Renal cortex interstitium (tissue), 15 donors: ENCODE measurements at places on chromosomes 16 and 17. TPM values are rescaled to one million over a fixed set of nuclear protein-coding genes. Genes with fewer than 3 reads are reported as not detected.

Gene EFCAB13
- 16.5 TPM for polyA plus RNA-seq

- DNase-seq = no peak
These were observed 17.2 kb downstream of the TMEM114 start for GRCh38 chr16:8572919-8573724.

- peak; percentile 85 for DNase-seq
These were observed 4.9 kb upstream of the NDRG4 start for GRCh38 chr16:58494981-58495520.

DNA sequence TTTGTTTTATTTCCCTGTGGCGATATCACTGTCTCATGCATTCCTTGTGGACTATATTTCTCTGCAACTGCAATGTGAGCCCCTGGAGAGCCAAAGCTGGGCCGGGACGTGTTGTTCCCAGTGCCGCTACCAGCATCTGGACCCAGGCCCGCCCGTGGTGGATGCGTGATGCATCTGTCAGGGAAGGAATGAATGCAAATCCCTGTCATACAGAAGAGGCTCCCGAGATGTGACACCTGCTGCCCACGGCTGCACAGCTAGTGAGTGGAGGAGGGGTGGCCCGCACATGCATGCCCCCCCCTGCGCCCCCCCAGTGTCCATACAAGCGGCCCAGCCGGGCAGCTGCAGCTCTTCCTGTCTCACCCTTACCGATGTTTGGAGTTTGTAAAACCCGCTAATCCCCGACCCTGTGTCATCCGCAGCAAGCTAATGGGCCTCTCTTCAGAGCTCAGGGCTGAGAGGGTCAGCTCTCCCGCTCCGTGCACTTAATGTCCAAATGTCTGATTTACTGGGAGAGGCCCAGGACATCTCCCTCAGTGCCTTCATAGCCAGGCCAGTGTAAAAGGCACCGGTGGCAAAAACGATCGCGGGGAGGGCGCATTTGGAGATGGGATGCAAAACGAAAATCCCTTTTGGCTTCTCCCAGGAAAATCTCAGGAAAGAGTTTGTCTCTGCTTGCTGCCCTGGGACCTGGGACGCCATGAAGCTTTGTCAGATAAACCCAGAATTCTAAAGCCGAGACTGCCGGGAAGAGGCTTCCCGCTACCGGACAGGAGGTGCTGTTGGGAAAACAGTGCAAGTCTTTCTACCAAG, 91.8 kb downstream of the FOXL1 start:
- no peak for DNase-seq

GRCh38 chr16:72029567-72030271, 21.2 kb downstream of the DHODH start:
- DNase-seq = no peak

- DNase-seq = peak; percentile 37
These were observed 722.0 kb upstream of the SOX9 start for GRCh38 chr17:71398800-71399219.

Gene TLCD1
- 14.7 TPM for polyA plus RNA-seq

GRCh38 chr17:12580640-12581039, 85.0 kb upstream of the MYOCD start:
- DNase-seq = no peak

DNA sequence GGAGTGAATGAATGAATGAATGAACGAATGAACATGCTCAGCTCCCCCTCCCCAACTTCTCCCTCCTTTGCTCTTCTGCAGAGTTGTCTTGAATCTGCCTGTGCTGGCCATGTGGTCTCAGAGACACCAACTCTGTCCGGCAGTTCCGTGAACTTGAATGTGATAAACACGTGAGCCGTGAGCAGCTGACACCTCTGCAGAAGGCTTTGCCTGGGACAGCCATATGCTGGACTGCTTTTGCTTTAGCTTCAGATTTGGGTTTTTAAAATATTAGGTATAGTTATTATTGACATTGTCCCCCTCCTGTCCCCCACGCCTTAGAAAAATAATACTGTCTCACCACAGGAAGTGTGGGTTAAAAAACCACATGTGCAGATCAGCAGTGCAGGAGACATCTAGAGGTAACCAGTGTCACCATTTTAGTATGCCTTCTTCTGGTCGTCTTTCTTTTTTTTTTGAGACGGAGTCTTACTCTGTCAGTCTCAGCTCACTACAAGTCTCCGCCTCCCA, 83.8 kb downstream of the ABCC1 start:
- no peak for DNase-seq

- no peak for DNase-seq
These were observed 142.8 kb downstream of the AXIN2 start for GRCh38 chr17:65418622-65419021.

DNA sequence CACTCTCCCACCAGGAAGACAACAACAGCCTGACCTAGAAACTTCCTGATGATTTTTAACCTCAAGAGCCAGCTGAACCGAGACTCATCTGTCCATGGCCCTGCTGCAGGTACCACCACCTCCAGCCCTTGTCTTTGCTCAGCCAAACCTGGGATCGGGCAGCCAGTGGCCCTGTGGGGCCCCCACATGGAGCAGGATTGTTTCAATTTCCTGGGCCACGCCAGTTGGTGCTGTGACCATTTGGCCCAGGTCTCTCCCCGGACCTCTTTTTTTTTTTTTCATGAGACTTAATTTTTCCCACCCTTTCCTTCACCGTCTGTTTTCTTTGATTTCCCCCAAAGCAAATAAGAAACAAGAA, 8.3 kb upstream of the HOXB2 start:
- no peak for DNase-seq

Gene ACBD4
- 11.0 TPM for polyA plus RNA-seq

Gene EME1
- 11.0 TPM for polyA plus RNA-seq

- no peak for DNase-seq
These were observed 177.8 kb upstream of the TBX2 start for GRCh38 chr17:61221597-61222471.

DNA sequence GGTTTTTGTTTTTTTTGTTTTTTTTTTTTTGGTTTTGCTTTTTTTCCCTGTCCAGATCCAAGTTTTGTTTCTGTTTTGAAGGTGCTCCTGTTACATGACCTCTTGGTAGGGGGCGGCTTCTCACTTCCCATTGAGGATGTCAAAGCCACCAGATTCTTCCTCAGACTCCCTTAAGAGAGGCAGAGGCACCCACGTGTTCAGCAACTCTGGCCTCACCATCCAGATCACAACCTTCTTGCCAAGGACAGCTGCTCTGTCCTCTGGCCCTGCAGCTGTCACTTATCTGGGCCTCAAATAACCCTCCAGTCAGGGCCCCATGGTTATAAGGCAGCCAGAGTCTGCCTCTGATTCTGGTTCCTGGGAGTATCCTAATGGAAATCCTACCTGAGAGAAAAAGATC, 208.5 kb downstream of the STX8 start:
- no peak for DNase-seq

Gene HOXB2
- polyA plus RNA-seq = 52.5 TPM

Gene CHRNE
- polyA plus RNA-seq = 1.4 TPM

Gene PPM1D
- 20.3 TPM for polyA plus RNA-seq

- DNase-seq = no peak
These were observed 9.2 kb upstream of the CCL22 start for GRCh38 chr16:57349212-57350031.

DNA sequence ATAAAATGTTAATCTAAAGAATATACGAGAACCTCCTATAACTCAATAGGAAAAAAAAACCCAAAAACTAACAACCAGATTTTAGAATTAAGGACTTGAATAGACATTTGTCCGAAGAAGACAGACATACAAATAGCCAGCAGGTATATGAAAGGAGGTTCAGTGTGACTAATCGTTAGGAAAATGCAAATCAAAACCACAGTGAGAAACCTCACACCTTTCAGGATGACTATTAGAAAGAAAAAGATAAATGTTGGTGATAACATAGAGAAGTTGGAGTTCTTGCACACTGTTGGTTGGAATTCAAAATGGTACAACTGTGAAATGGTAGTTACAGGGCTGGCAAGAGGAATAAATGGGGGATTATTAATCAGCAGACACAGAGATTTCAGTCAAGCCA, 339.0 kb downstream of the TMEM114 start:
- no peak for DNase-seq

DNA sequence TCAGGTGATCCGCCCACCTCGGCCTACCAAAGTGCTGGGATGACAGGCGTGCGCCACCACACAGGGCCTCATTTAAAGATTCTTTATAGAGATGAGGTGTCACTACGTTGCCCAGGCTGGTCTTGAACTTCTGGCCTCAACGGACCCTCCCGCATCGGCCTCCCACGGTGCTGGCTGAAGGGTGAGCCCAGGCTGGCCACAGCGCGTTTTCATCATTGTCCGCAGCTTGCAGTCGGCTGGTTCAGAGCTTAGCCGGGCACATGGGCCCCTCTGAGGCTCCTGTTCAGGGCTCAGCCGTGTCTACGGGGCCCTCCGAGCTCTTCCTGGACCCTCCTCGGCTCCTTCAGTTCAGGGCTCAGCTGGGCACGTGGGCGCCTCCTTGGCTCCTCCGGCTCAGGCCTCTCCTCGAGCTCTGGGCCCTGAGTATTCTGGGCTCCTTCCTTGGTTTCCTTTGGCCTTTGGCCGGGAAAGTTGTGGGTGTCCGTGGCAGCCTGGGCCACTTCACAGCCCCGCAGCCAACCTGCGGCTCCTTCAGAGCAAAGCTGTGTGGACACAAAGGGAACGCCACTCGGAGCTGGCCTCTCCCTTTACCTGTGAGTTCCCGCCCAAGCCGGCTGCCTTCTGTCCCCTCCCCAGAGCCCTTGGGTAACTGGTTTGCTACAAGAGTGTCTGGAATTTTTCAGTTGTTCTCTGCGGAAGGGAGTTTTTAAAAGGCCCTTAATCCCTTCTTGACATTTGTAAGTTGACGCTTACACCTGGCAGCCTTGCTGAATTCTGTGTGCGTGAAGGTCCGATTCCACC, 1.2 kb upstream of the MSLN start:
- no peak for DNase-seq

Gene SCGB1C2
- not detected for polyA plus RNA-seq

GRCh38 chr17:37576281-37576680, 32.9 kb downstream of the SYNRG start:
- no peak for DNase-seq

GRCh38 chr17:74759243-74759801, 10.9 kb downstream of the NHERF1 start:
- DNase-seq = no peak

- no peak for DNase-seq
These were observed 46.0 kb upstream of the ADAMTS18 start for GRCh38 chr16:77480681-77481315.

- DNase-seq = no peak
These were observed 253.3 kb downstream of the STX8 start for GRCh38 chr17:9322326-9322725.

- DNase-seq = no peak
These were observed 342.7 kb downstream of the SOX9 start for GRCh38 chr17:72463287-72464102.

DNA sequence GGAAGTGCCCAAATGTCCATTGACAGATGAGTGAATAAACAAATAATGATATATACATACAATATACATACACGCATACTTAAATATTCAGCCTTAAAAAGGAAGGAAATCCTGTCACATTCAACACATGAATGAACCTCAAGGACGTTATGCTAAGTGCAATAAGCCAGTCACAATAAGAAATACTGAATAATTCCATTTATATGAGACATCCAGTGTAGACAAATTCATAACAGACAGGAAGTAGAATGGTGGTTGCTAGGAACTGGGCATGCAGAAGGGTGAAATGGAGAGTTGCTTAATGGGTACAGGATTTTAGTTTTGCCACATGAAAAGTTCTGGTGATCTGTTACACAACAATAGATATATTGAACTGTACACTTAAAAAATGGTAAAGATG, 8.8 kb upstream of the ITGB4 start:
- no peak for DNase-seq

- DNase-seq = no peak
These were observed 51.8 kb upstream of the JPH3 start for GRCh38 chr16:87550495-87550961.

- DNase-seq = no peak
These were observed 219.7 kb downstream of the TMEM114 start for GRCh38 chr16:8370374-8371270.
